ENCODE measurements at places on chromosomes 2 and 18.

- DNase-seq, result no peak
These were observed 82.4 kb downstream of the MTCL1 start for GRCh38 chr18:8787794-8788193.

DNA sequence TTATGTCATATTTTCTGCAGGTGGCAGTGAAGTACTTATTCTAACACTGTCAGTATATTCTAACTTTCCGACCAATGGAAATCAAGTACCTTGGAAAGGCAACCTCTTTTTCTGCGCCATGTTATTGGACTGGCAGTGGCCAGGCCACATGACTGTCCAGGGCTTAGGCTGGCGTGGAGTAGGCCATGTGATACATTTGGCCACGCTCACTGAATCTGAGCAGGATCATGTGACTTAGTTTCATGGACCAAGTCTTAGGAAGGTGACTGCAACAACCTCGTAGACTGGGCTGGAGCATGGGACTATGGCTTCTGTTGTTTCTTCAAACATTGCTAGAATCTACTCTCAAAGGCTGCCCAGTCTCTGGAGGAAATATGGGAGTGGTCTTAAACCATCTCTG is 60.4 kb upstream of the HAAO start:
- DNase-seq, result no peak

DNA sequence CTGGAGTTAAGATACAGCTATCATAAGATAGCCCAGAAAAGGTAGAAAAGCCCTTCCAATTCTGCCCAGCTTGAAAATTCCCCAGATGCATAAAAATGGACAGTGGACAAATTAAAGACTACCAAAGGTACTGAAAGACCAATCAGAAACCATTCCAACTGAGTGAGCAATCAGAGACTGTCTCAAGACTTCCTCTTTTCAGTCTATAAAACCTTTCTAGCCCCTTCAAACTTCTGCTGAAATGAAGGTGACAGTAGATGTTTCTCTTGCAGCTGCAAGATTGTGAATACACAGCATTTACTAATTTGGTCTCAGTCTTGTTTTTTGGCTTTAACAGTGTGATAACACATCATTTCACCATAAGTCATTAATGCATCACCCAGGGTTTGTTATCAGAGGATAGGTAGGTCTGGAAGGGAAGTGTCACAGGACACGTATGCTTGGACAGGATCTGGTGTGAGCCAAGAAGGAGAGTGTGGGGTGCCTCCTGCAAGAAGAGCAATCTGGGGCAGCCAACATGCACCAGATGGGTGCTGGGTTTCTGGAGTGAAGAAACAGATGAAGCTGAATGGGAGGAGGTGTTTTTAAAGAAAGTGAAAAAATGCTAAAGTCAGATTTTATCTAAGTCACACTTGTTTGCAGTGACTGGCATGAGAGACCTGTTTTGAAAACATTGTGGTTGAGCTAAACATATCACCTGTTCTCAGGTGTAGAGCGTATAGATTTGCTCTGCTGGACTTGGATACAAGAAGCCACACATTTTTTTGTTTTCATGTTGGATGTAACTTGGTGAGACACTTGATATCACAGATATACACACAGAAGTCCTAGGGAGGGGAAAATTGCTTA is 75.3 kb upstream of the DDX18 start:
- DNase-seq, result no peak

- no peak for DNase-seq
These were observed 510.1 kb upstream of the SLC39A10 start for GRCh38 chr2:195146761-195147541.

- no peak for DNase-seq
These were observed 62.0 kb upstream of the ASAP2 start for GRCh38 chr2:9144617-9145016.

DNA sequence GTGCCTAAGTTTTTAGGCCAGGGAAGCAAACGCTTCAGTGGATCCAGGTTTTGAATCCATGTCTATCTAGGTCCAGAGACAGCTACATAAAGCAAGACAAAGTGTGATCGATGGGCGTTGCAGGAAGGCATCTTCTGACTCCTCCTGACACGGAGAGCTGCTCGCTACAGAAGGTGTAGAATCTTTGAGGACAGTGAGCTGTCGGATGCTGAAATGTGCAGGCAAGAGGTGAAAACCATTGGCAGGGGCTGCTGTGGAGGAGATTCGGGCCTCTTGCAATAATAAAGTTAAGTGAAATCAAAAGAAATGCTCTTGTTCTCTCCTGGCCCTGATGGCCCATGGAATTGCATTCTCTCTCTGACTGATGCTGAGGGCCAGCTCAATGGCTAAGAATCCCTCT is 336.2 kb downstream of the CYRIA start:
- DNase-seq, result no peak

- no peak for DNase-seq
These were observed 102.0 kb downstream of the SH3RF3 start for GRCh38 chr2:109230941-109231420.

DNA sequence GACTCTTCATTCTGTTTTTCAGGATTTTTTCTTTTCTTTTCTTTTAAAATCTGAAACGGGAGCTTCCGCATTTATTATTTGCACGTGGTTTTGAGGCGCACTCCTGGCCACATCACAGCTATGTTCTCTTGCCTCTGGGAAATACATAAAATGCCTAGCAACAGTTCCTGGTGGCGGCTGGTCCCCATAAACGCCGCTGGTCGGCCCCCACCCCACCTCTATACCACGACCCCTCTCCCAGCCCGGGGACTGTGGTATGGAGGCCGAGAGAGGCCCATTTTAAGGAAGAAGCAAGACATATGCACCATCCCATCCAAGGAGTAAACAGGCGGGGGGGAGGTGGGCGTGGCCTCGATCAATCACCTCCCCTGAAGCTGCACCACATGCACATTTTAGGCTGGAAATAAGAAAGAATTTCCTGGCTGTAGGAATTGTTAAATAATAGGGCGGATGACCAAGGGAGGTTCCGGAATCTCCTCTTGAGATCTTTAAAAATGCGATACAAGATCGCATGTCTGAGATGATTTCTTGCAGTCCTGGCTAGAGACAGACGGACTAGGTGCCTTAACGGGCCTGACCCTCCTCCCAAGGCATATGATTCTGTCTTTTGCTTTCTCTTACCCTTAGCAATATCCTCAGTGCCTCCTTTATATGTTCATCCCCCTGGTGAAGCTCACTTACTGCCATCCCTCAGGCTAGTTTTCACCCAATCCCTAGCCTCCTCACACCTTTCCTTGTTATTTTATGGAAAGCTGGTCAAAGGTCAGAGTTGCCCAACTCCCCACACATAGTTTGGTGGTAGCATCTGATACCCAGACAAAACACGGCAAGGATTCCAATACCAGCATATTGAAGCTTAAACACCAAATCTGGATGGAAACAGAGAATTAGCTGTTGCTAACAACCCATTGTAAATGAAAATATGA is 82.4 kb downstream of the BCL2 start:
- no peak for DNase-seq

DNA sequence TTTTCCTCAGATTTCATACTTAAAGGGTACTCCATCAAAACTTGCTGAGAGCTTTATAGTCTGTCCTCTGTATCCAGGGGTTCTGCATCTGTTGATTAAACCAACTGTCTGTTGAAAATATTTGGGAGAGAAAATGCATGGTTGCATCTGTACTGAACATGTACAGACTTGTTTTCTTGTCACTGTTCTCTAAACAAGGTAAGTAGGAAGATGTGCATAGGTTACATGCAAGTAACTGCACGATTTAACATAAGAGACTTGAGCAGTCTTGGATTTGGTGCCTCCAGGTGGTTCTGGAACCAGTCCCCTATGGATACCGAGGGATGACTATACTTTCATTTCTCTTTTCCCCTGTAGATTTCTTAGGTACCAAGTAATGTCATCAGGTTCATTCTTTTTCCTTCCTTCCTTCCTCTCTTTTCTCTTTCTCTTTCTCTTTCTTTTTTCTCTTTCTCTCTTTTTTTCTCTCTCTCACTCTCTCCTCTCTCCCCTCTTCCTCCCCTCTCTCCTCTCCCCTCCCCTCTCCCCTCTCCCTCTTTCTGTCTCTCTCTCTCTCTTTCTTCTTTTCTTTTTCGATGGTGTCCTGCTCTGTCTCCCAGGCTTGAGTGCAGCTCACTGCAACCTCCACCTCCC is 23.2 kb downstream of the ADNP2 start:
- DNase-seq, result no peak

- DNase-seq, result no peak
These were observed 38.9 kb upstream of the FHL2 start for GRCh38 chr2:105437708-105438103.

DNA sequence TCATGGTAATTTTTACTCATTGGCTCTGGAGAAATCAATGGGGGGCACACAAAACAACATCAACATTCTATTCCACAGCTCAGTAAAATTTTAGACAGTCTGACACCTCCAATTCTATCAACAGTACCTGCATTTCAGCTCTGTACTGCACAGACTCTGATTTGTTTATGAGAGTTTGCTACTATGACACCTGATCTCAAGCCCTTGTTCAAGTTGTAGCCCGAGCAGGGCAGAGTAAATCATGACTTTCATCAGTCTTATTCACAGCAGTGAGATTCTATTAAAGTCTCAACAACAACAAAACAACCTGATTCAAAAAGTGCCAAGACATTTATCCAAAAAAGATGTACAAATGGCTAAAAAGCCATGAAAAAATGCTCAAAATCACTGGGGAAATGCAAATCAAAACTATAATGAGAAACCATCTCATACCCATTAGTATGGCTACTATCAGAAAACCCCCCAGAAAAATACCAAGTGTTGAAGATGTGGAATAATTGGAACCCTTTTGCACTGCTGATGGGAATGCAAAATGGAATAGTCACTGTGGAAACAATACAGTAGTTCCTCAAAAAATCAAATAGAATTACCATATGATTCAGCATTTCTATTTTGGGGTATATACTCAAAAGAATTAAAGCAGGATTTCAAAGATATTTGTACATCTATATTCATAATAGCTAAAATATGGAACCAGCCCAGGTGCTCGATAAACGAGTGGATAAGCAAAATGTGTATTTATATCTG is 71.7 kb upstream of the RBMS1 start:
- no peak for DNase-seq

GRCh38 chr2:173232956-173233744 is 121.5 kb upstream of the CDCA7 start:
- DNase-seq, result no peak

DNA sequence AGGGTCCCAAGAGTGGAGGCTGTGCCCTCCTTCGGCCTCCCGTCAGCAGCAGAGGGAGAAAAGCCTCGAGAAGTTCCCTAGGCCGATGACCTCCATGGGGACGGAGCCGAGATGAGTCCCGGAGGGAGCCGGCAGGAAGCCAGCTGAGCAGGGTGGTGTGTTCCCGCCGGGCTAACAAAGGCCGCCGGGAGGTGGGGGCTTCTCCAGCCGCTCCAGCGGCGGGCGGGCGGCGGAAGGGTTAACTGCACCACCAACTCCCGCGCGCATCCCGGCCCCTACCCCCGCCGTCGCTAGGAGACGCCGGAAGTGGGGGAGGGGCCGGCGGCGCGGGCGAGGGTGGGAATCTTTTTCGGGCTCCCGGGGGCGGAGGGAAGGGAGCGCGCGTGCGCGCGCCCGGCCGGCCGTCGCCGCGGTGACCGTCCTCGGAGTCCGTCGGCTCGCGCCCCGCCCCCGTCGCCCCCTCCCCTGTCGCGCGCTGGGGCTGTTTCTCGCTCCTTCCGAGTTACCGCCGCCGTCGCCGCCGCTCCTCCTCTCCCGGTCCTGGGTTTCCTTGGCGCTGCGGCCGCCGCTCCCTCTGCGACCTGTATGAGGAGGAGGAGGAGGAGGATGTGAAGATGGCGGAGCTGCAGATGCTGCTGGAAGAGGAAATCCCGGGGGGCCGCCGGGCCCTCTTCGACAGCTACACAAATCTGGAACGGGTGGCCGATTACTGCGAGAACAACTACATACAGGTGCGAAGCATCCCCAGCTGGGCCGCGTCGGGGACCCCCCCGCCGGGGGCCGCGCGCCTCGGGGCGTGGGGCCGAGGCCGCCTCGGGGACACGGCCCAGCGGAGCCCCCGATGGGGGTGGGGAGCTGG is at the start of gene ABI2:
TSS of gene ABI2 (plus strand) at position 494 of the 859 bp plus-strand sequence. CDS start at position 615, 121 bp downstream.
- no peak for DNase-seq

DNA sequence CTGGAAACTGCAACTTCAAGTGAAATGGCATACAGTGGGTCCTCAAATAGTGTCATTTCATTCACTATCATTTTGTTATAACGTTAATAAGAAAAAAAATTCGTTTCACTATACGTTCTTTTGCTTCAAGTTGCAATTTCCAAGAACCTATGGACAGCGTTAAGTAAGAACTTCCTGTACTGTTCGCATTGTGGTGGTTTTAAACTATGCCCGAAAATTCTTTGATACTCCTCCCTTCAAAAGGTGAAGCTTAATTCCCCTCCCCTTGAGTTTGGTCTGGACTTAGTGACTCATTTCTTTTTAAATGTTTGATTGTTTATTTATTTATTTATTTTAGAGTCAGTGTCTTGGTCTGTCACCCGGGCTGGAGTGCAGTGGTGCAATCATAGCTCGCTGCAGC is 20.7 kb downstream of the GNLY start:
- DNase-seq, result no peak

- DNase-seq, result no peak
These were observed 32.2 kb downstream of the DGKD start for GRCh38 chr2:233386382-233387041.
